IMR-90 (cell line): ENCODE measurements at places on chromosomes 16 and 17. TPM values are rescaled to one million over a fixed set of nuclear protein-coding genes. Genes with fewer than 3 reads are reported as not detected.

DNA sequence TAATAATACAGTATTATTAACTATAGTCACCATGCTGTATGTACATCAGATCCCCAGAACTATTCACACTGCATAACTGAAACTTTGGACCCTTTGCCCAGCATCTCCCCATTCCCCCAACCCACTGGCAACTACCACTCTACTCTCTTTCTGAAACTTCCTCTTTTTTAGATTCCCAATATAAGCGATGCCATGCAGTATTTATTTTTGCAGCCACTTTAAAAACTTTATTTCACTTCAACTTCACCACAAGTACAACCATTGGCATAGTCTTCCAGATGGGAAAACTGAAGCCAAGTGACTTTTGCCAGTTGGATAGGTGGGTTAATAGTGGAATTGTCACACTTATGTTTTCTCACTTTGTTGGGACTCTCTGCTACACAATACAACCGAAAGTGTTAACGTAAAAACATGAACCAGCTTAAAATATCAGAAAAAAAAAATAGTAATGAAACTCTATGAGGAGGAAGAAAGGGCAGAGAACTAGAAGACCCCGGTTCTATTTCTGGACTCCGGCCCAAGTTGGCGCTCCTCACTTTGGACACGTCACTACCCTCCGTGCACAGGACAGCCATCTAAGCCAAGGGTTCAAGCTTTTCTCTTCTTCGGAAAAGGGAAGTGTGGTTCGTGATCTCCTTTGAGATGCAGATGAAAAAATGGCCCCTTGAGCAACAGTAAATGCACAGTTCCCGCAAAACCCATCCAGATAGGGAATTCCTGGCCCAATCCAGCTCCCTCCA is 743 bp downstream of the SHCBP1 start:
- DNase-seq, result no peak

GRCh38 chr16:89921702-89922476 is 1.3 kb upstream of the TUBB3 start:
- DNase-seq, result peak; percentile 94

DNA sequence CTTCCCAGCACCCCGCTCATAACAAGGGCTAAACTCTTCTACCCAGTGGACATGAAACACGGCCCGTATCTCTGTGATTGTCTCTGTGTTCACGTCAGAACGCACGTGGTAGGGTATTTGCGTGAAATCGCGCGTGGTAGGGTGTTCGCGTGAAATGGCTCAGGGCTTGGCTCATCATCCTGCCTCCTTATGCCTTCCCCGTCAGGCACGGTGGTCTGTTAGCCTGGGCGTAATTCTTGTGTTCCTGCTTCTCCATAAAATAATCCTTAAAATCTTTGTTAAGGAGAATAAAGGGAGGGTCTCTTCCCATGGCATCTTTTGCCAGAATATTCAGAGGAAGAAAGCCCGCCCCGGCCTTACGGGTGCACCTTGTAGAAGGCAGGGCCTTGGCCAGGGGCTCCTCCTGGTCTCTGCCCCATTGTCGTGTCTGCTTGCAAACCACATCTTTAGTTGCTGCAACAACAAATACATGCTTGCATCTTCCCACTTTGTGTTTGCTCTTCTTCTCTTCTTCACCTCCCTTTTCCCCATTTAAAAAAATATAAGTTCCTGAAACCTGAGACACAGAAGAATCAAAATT is 116.7 kb upstream of the CHMP6 start:
- DNase-seq, result no peak

GRCh38 chr17:81324851-81325713 is 30.0 kb upstream of the SLC38A10 start:
- DNase-seq, result no peak

GRCh38 chr16:89430436-89431157 is 59.8 kb downstream of the ANKRD11 start:
- DNase-seq, result no peak

GRCh38 chr16:54277845-54278703 is 8.5 kb downstream of the IRX3 start:
- DNase-seq, result no peak

DNA sequence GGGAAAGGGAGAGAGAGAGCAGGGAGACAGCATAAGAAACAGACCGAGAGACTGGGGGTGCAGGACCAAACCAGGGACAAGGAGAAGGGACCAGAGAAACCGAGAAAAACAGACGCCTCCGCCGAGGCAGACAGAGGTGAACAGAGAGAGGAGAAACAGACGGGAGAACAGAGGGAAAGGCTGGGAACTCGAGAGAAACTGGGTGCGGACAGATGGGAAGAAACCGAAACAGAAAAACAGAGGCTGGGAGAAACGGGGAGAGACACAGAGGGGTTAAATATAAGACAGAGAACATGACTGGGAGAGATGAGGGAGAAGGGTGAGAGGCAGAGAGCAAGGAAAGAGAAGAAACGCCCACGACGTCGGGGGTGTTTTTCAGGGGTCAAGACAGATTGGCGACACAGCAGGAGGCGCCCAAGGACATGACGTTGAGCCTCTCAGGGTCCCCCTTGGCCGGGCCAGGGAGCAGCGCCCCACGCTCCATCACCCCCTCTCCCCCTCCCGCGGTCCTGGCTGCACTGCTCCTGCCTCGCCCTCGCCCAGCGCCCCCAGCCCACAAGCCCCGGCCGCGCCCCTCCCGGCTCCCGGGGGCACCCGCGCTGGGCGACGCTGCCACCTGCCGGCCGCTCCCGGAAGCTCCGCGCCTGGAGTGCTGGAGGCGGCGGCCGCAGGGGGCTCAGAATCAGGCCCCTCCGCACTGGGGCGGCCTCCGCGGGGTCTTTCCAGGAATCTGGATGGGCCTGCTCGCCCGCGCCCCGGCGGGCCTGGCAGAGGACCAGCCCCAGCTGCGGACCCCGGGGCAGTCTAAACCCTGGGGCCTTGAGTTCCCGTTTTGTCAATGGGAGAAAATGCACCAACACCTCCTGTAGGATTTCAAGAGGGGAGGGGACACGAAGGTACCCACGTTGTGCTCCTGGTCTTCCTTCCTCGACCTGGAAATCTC is 1.3 kb upstream of the TMEM92 start:
- DNase-seq, result peak; percentile 27

DNA sequence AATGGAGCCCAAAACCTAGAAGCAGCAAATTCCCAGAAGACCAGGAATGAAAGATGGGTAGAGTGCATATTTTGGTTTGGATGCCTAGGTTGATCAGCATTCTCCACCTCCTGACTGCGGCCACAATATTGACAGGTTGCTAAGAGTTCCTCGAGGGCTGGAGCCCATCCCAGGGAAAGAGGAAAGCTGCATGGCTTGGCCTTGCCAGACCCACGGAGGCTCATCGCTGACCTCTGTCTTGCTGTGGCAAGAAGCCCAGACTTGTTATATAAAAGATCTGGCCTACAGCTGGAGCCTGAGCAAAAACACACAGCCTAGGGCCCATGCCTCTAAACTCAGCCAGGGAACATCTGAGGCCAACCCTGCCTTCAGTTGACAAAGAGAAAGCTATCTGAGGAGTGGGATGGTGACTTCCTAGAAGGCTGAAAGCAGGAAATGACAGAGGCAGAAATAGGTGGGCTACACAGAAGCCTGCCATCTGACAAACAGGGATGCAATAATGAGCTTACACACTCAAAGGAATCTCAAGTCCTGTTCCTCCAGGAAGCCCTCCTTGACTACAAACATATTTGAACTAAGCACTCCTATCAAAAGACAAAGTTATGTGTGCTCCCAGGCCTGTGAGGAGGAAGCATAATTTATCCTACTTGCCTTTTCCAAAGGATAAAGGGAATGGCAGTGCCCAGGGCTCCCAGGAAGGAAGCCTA is 22.5 kb upstream of the SLC35B1 start:
- DNase-seq, result peak; percentile 88

GRCh38 chr17:8366231-8366630 is 10.3 kb downstream of the KRABD2 start:
- DNase-seq, result peak; percentile 84

DNA sequence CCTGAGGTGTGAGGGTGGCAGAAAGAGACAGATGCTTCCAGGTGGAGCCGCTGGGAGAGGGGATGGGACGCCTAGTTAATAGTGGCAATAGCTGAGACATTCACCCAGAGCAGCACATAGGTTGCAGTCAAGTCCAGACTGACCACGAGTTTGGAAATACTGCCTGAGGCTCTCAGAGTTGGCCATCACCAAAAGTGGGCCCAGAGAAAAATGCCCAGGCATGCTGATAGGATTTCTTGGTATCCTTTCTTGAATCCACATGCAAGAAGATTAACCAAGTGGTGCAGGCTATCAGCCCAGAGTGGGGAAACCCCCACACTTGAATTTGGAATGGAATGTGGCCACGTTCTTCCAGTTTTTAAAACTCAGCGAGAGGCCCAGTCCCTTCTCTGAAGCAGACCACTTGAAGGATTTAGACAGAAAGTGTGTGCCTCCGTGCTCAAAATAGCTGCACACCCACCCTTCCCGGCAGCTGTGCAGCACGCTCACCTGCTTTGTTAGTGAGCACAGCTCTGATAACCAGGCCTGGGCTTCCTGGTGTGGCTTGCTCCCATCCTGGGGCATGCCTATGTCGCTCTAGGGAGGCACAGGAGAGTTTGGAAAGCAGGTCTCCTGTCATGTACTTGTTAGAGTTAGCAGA is 35.7 kb downstream of the PLD6 start:
- peak; percentile 21 for DNase-seq

GRCh38 chr17:62751060-62751691 is 56.9 kb downstream of the MARCHF10 start:
- DNase-seq, result peak; percentile 24

DNA sequence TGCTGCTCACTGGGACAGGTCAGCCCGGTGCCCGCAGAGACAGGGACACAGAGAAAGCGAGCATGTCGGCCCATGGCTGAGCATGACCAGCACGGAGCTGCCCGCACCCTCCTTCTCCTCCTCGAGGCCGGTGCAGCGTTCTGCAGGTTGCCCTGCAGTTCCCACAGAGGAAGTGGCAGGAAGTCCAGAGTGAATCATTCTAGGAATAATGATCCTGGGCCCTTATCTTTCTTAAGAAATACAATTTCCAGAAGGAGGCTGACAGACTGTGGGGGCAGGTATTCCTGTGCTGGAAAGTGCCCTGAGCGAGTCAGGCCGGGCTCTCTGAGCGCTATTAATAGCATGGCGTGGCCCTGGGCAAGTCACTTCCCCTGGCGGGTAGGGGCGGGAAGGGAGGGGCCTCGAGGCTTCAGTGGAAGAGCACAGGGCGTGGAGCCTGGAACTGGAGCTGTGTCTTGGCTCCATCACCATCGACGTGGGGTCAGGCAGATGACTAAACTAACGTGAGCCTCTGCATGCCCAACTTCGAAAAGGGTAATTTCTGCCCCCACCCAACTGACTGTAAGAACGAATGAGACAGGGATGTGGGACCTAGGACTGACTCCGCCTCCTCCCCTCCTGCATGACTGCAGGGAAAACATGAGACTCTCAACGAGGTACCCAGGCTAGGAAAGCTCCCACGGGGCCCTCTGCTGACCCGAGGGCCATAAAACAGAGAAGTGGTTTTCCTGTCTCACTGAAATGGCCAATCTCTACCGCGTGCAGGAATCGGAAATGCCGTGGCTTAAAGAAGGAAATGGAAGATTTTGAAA is 9.8 kb downstream of the TMEM204 start:
- peak; percentile 76 for DNase-seq

DNA sequence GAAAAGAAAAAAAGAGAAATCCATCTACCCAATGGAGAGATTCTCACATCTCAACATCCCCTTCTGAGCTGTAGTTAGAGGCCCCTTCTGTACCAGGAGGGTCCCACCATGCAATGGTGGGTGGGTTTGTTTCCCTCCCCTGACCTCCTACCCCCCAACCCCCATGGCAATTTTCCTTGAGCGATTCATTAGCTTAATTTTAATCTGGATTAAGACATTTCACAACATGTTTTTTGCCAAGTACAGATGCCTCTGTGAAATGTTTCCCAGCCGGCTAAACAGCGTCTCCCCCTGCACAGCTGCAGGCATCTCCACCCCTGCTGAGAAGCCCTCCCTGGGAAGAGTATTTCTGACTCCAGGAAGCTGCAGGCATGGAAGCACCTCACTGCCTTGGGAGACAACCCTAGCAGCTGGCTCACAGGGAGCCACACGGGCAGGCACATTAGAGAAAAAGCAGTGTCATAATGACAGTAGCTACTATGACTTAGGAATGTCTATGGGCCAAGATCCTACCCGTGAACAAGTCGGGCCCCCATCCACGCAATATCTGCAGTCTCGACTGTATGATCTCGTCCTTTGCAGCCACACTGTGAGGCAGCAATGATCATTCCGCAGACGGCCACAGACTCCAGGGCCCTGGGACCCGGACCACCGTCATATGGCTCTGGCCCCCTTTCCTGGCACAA is 117.3 kb downstream of the ADCY9 start:
- peak; percentile 35 for DNase-seq

DNA sequence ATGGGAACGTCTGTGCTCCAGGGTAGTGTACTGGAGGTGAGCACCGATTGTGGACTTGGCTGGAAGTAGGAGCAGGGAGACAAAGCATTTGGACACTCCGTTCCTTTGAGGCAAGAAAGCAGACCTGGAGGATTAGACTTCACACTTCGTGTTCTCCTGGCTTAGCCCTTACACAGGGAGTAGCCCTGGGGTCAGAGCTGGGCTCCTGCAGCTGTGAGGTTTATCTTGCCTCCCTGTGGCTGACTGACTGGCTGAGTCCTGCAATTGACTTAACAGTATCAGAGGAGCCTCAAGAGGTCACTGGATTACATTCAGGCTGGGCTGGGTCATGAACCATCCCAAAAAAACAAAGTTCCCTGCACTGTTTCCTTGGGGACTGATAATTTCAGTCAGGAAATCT is 37.1 kb downstream of the MPRIP start:
- no peak for DNase-seq

DNA sequence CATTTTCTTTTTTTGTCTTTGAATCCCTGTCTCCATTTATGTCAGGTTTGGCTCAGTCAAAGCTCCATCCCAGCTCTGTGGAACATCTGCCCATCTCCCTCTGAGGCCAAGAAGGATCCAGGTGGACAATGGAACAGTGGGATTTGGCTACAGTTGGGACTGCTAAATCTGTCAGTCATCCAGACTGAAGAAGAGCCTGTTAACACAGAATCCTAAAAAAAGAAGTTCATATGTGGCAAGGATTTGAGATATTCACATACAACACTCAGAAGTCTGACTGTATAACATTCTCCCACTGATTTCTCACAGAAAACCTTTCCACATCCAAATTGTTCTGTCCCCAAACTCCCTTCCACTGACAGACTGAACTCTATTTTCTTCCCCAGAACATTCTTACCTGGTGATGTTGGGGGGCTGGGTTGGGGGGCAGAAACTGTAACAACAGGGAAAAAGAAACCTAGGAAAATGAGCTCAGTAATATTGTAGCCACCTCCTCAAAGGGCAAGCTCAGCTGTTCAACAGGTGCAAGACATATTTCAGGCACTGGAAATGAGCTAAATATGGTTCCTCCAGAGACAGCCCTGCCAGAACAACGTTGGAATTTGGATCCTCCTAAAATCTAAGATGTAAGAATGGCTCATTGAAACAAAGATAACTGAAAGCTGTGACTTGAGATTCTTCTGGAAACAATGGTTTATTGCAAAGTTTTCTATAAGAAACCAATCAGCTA is 301.5 kb upstream of the CDH5 start:
- DNase-seq, result no peak

KRTAP2-2 gene
- polyA plus RNA-seq, result 0.17 TPM in 1 of 2 replicates, not detected in the other

HLF gene
- not detected in 2 replicates for polyA plus RNA-seq

EPN3 gene
- polyA plus RNA-seq, result 0.09 TPM in 1 of 2 replicates, not detected in the other

ZFP90 gene
- polyA plus RNA-seq, result 7.3 and 7.6 TPM in 2 replicates
